ENCODE measurements at places on chromosomes 12 and 14.

- no peak for DNase-seq
Observed at GRCh38 chr14:95597784-95598211, 62.9 kb downstream of the GLRX5 start.

DNA sequence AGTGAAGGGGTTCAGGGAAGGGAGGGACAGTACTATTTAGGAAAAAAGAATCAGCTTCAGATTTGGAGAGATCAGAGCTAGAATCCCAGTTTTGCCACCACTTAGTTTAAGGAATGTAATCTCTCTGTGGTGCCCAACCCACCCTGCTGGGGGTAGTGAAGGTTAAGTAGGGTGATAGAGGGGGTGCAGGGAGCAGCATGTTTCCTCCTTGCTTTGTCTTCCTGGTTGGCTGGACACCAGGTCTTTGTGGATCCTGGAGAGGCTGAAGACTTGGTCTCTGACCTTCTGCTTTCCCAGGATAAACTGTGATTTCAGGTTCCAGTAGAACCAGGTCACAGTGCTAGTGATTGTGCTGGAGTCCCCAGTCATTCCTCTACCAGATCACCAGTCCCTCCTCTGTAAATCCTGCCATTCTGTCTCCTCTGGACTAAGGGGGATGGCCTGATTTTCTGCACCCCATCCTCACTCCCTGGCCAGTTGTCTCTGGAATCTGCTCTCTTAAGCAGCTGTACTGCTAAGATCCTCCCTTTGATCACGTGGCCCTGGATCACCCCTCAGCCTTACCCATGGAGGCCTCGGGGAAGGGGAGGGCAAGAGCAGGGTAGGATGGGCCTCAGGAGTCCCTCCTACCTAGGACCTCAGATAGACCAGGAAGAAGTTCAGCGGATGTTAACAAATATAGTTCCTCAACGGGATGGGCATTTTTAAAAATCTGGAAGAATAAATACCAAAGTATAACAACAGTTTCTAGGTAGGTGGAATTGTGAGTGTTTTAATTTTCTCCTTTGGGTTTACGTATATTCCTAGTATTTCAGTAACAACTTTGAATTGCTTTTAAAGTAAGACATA is 3.1 kb downstream of the MAP3K12 start:
- no peak for DNase-seq

- no peak for DNase-seq
Observed at GRCh38 chr12:128942960-128943477, 89.7 kb downstream of the GLT1D1 start.

DNA sequence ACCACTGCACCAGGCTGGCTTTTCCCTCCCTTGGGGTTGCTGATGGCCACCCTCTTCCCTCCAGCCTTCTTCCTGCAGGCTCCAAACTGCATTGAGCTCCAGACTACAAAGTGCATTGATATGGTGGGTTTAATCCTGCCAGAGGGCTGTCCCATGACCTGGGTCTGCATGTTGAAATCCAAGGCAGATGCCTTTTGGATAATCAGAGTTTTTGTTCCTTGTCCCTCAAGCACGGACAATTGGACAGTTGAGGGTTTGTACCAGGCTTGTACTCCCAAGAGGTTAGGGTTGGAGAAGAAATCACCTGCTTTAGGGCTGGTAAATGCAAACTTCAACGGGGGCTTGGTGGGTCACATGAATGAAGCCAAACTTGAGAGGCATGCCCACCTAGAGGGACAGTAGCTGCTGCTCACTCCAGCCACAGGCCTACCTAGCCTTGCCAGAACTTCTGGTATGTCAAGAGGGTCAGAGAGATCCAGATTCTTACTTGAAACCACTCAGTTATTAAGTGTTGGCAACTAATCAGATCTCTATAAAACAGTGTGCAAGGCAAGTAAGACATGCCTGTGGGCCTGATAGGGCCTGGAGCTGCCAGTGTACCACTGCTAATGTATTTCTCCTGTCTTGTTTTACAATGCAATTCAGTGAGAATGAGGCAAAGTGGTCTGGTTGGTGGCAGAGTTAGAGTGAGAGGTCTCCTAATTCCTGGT is 21.7 kb upstream of the KRT83 start:
- no peak for DNase-seq

- DNase-seq, result no peak
Observed at GRCh38 chr12:53593031-53593430, 33.2 kb downstream of the ATF7 start.

- no peak for DNase-seq
Observed at GRCh38 chr14:50011242-50011641, 105.1 kb downstream of the VCPKMT start.

DNA sequence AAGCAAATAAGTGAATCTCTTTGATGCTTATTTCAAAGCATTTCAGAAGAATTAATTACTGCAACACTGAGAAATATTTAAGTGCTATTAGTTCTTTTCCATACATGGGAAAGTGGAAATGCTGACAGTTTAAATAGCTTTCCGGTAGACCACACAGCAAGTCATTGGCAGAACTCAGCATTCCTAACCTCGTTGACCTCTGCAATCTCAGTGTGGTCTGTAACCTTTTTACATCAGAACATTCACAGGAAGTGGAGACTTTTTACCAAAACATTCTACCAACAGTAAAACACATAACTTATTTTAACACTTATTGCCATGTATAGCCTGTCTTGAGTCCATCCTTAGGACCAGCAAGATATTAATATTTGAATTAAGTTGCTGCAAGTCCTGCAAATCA is 249.5 kb upstream of the DCN start:
- no peak for DNase-seq
